ENCODE measurements at places on chromosomes 6 and 20. TPM values are rescaled to one million over a fixed set of nuclear protein-coding genes. Genes with fewer than 3 reads are reported as not detected.

The HLA-DQB1 gene
- not detected for total RNA-seq

The CYP21A2 gene
- total RNA-seq, result under 0.01 TPM

The NHSL1 gene
- 6.3 TPM for total RNA-seq

The C4B gene
- 1.6 TPM for total RNA-seq

The MYL9 gene
- total RNA-seq, result 0.53 TPM

The CLVS2 gene
- total RNA-seq, result not detected

The MAFB gene
- 1.3 TPM for total RNA-seq

The MOXD1 gene
- 1.6 TPM for total RNA-seq

The MROH8 gene
- total RNA-seq, result 0.13 TPM

The FAM209B gene
- total RNA-seq, result 0.26 TPM

The APCDD1L gene
- total RNA-seq, result not detected

The EZR gene
- total RNA-seq, result 407 TPM

The MTFR2 gene
- total RNA-seq, result 0.79 TPM

The NNAT gene
- not detected for total RNA-seq

The TMEM244 gene
- not detected for total RNA-seq

The LGSN gene
- under 0.01 TPM for total RNA-seq

The PTCRA gene
- total RNA-seq, result not detected

The NEURL2 gene
- 2.6 TPM for total RNA-seq

The PTGIS gene
- 0.13 TPM for total RNA-seq

The PPDPF gene
- total RNA-seq, result 21.9 TPM

The CST4 gene
- total RNA-seq, result not detected

The RNF182 gene
- not detected for total RNA-seq

The MAS1 gene
- not detected for total RNA-seq

The RAMACL gene
- 1.6 TPM for total RNA-seq

The PREX1 gene
- total RNA-seq, result under 0.01 TPM

The OR2J3 gene
- total RNA-seq, result not detected

The IL17A gene
- not detected for total RNA-seq

The RAET1E gene
- 35.1 TPM for total RNA-seq

The CST7 gene
- not detected for total RNA-seq

The BPIFB4 gene
- not detected for total RNA-seq

The BPHL gene
- total RNA-seq, result 15.1 TPM

The TGM3 gene
- total RNA-seq, result 11.8 TPM

The SLC17A9 gene
- 0.53 TPM for total RNA-seq

The CALHM4 gene
- under 0.01 TPM for total RNA-seq

The RCAN2 gene
- not detected for total RNA-seq

The TRAPPC3L gene
- not detected for total RNA-seq

The CTAGE9 gene
- not detected for total RNA-seq

The NFATC2 gene
- total RNA-seq, result not detected

The CRISP2 gene
- total RNA-seq, result not detected

The TINAG gene
- total RNA-seq, result not detected

The C20orf141 gene
- not detected for total RNA-seq

The PTPRT gene
- not detected for total RNA-seq

The PEDS1 gene
- 16.9 TPM for total RNA-seq

The FOXA2 gene
- total RNA-seq, result 6.8 TPM

The MEI4 gene
- not detected for total RNA-seq

The COL10A1 gene
- total RNA-seq, result not detected

The RIPOR2 gene
- not detected for total RNA-seq

The RHAG gene
- total RNA-seq, result not detected

The ANGPT4 gene
- total RNA-seq, result not detected

The LINC00237 gene
- total RNA-seq, result not detected

Measured in bronchial epithelial cell (primary cell).